ENCODE measurements at places on chromosomes 3 and 15. TPM values are rescaled to one million over a fixed set of nuclear protein-coding genes. Genes with fewer than 3 reads are reported as not detected.
A peak's percentile ranks its signal among the peaks of the same experiment; 100 is the strongest.

- no peak overlapping the region for H3K27ac ChIP-seq
- no peaks in the 10 kb centered on the region for H3K27me3 ChIP-seq
- H3K4me1 ChIP-seq, result no peaks in the 10 kb centered on the region
- no peaks in the 10 kb centered on the region for H3K36me3 ChIP-seq
Measured at GRCh38 chr3:115217292-115217677, 70.2 kb upstream of the ZBTB20 start.

DAPK2 gene
- total RNA-seq, result 42.2 TPM

DNA sequence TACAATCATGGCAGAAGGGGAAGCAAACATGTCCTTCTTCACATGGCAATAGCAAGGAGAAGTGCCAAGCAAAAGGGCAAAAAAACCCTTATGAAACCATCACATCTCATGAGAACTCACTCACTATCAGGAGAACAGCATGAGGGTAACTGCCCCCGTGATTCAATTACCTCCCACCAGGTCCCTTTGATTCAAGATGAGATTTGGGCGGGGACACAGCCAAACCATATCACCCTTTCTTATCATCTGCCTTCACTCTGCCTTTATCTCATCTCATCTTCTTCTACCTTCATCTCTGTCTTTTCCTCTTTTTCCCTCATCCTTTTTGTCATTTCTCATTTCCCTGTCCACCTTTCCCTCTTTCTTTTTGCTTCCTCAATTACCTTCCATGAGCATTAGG lies 149.6 kb downstream of the AGBL1 start:
- peaks cover 17% of the 10 kb centered on the region for H3K27me3 ChIP-seq
- no peaks in the 10 kb centered on the region for H3K36me3 ChIP-seq
- no peak overlapping the region for H3K4me3 ChIP-seq

SLC22A13 gene
- 0.49 TPM for total RNA-seq

GRCh38 chr3:127953091-127954035 lies 38.3 kb downstream of the KBTBD12 start:
- no peak for DNase-seq
- H3K27ac ChIP-seq, result peak overlapping the region; percentile 69
- no peaks in the 10 kb centered on the region for H3K36me3 ChIP-seq
- H3K27me3 ChIP-seq, result no peaks in the 10 kb centered on the region
- no peak overlapping the region for H3K4me3 ChIP-seq
- peaks cover 53% of the 10 kb centered on the region for H3K4me1 ChIP-seq

DNA sequence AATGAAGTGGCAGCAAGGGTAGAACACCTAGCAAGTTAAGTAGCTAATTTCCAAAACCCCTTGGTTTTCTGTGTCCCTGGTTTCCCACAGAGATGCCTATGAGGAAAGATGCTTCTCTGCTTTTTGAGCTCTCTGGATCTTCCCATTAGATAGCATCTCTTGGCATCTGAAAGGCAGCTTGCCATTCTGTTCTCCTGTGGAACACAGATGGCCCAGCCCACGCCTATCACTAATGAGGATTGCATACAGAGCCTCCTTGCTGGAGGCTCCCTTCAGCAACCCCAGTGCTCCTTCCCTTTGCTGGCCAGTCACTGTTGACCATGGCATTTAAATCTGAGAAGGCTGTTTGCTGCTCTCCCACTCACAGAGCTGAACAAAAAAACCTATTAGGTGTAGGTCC lies 34.4 kb upstream of the ETV5 start:
- no peak overlapping the region for H3K4me3 ChIP-seq
- H3K36me3 ChIP-seq, result no peaks in the 10 kb centered on the region
- H3K27me3 ChIP-seq, result no peaks in the 10 kb centered on the region
- DNase-seq, result no peak

- no peaks in the 10 kb centered on the region for H3K36me3 ChIP-seq
- H3K27ac ChIP-seq, result no peak overlapping the region
- no peaks in the 10 kb centered on the region for H3K27me3 ChIP-seq
Measured at GRCh38 chr3:134201201-134202130, 49.2 kb downstream of the RYK start.

- peak overlapping the region; percentile 90 for H3K27ac ChIP-seq
- H3K4me1 ChIP-seq, result peaks cover 61% of the 10 kb centered on the region
- no peaks in the 10 kb centered on the region for H3K36me3 ChIP-seq
- H3K27me3 ChIP-seq, result no peaks in the 10 kb centered on the region
Measured at GRCh38 chr15:40325700-40326099, 2.2 kb downstream of the INAFM2 start.

DNA sequence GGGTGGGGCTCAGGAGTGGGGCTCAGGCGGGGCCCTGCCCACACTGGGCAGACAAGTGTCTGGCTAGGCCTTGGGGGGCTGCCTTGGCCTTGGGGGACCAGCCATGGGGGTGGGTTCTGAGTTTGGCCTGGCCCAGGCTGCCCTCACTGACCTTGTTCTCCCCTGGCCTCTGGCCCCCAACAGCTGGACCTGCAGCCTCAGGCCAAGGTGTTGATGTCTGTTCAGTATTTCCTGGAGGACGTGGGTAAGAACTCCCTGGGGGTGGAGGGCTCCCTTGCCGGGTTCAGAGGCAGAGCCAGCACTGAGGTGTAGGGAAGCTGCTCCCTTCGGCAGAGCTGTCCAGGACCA lies 20.0 kb downstream of the PRKCD start:
- no peak overlapping the region for H3K27ac ChIP-seq
- no peaks in the 10 kb centered on the region for H3K27me3 ChIP-seq
- no peak for DNase-seq

- DNase-seq, result no peak
- H3K36me3 ChIP-seq, result no peaks in the 10 kb centered on the region
- no peaks in the 10 kb centered on the region for H3K27me3 ChIP-seq
- H3K4me3 ChIP-seq, result no peak overlapping the region
Measured at GRCh38 chr15:38996111-38996631, 431.6 kb upstream of the RASGRP1 start.

DNA sequence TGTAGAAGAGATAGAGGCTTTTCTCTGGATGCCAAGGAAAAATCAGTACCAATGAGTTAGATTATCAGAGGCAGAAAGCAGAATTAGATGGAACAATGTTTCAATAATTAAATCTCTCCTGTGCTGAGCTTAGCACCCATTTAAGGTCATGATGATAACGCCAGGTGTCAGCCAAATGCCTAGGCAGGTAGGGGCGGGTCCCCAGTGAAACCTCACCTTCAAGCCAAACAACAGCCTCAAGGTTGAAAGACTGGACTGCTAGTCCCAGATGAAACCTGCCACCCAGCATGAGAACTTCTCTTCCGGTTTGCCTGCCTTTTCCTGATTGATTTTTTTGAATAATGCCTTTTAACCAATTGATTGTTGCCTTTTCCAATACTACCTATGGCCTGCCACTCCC lies 363.0 kb downstream of the PLOD2 start:
- no peak overlapping the region for H3K27ac ChIP-seq
- no peak for DNase-seq
- no peaks in the 10 kb centered on the region for H3K4me1 ChIP-seq
- no peaks in the 10 kb centered on the region for H3K27me3 ChIP-seq
- no peaks in the 10 kb centered on the region for H3K36me3 ChIP-seq

PLSCR4 gene
- total RNA-seq, result 8.1 TPM

DNA sequence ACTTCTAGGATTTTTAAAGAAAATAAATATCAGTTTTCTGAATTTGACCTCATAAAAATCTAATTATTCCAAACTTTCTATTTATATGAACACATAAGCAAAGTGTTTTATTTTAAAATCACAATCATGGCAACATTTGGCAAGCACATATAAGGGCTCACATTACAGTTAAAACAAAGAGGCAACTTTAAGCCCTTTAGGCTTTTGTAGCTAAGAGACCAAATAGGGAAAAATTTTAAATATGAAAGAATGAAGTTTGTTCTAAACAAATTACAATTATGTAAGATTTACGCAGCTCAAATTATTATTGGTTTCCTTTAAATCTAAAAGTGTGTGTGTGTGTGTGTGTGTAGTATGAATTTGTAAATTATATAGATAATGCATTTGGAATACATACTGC lies 267.0 kb downstream of the ZIC4 start:
- H3K4me1 ChIP-seq, result no peaks in the 10 kb centered on the region
- no peak overlapping the region for H3K4me3 ChIP-seq
- no peaks in the 10 kb centered on the region for H3K36me3 ChIP-seq
- no peaks in the 10 kb centered on the region for H3K27me3 ChIP-seq

DNA sequence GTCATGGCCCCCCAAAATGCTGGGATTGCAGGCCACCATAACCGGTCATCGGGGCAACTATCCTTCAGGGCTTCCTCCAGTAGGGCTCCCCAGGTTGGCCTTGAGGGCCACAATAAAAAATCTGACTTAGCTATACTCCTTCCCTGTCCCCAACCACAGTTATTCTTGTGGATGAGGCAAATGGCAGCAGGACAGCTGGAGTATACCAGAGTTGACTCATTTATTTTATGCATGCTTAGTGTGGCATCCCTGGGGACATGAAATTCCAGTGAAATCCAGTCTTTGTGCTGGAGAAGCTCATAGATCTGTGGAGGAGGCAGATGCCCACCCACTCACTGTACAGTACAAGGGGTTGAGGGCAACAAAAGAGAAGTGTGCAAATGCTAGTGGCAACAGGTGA lies 109.5 kb downstream of the RORA start:
- H3K4me1 ChIP-seq, result no peaks in the 10 kb centered on the region
- H3K36me3 ChIP-seq, result no peaks in the 10 kb centered on the region
- H3K4me3 ChIP-seq, result no peak overlapping the region

GRCh38 chr15:77032052-77032646 lies 37.2 kb downstream of the PSTPIP1 start:
- H3K4me3 ChIP-seq, result no peak overlapping the region
- no peak for DNase-seq
- no peaks in the 10 kb centered on the region for H3K36me3 ChIP-seq
- no peak overlapping the region for H3K27ac ChIP-seq
- H3K27me3 ChIP-seq, result peaks cover 10% of the 10 kb centered on the region
- peaks cover 7% of the 10 kb centered on the region for H3K4me1 ChIP-seq

CYP1A1 gene
- 0.49 TPM for total RNA-seq
